ENCODE measurements at places on chromosomes 4 and X. TPM values are rescaled to one million over a fixed set of nuclear protein-coding genes. Genes with fewer than 3 reads are reported as not detected.

TMEM154 gene
- total RNA-seq: 3.3 TPM

SPIN2A gene
- 0.22 TPM for total RNA-seq

KIT gene
- 1.4 TPM for total RNA-seq

P2RY10 gene
- 0.20 TPM for total RNA-seq

NRK gene
- 1.8 TPM for total RNA-seq

PARM1 gene
- total RNA-seq: 107 TPM

THOC2 gene
- 27.6 TPM for total RNA-seq

MAGEE2 gene
- not detected for total RNA-seq

ATP1B4 gene
- not detected for total RNA-seq

GATA1 gene
- not detected for total RNA-seq

GDPD2 gene
- not detected for total RNA-seq

CXCL11 gene
- total RNA-seq: 0.42 TPM

- no peak for DNase-seq
Measured at GRCh38 chrX:39528161-39528916, 569.4 kb downstream of the BCOR start.

GRCh38 chr4:11878241-11878640 is 449.5 kb upstream of the HS3ST1 start:
- no peak for DNase-seq

DNA sequence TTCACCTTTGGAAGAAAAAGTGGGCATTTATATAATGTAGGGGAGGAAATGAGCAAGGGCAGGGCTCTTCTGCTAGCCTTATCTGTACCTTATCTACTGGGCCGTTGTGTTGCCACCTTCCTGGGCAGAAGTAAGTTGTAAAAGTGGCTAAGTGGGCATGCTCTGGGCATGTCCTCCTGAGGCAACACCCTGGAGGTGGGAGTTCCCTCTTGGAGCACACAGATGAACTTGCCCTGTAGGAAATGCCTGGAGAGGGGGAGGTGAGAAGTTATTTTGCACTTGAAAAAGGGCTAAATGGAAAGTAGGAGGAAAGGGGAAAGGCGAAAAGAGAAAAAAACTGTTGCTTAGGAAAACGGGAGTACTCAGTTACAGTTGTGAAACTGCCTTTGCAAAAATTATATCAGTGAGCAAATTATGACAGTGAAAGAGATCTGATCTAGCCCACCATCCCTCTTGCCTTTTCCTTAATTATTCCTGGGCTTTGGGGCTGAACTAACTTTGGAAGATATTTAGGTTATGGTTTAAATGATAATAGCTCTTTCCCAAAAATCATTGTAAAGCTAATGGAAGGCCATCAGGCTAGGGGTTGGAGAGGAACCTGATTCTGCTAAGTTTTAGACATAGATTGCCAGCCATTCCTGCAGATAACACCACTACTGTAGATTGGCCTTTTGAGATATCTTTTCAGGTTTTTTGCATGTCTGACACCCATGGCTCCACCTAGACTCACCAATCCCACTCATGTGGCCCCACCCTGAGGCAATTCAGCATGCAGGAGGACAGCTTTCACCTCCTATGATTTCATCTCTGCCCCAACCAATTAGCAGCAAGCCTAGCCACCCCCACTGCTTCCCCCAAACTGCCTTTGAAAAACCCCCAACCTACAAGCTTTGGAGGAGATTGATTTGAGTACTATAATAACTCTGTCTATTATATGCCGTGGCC is 20.5 kb upstream of the ZNF81 start:
- DNase-seq: no peak

GRCh38 chr4:1654216-1654955 is 29.7 kb downstream of the FAM53A start:
- no peak for DNase-seq

DNA sequence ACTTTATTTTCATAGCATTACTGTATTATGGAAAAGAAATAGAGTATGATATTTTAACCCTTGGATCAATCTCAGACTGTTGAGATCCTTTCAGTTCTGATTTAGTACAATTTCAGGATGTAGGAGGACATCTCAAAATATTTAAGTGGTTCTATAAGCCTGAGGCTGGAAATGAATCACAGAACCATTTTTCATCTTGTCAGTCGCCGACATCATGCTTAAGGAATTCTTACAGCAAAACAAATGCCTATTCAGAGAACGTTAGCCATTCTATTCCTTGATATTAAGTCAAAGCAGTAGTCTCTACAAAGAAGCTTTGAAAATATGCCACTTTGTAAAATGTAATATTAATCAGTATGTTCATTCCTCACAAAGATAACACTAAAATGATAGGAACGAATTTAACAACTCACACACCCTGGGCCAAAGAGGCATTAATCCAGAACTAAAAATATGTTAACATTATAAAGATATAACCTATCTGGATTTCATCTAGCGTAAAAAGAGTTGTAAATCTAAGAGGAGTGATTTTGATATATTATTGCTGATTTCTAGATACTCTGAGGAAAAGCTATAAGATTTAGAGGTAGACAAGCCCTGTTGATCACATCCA is 152.0 kb downstream of the GASK1B start:
- no peak for DNase-seq

GRCh38 chrX:39574178-39574577 is 523.6 kb downstream of the BCOR start:
- no peak for DNase-seq

- DNase-seq: no peak
Measured at GRCh38 chr4:16344853-16345252, 118.6 kb upstream of the TAPT1 start.

DNA sequence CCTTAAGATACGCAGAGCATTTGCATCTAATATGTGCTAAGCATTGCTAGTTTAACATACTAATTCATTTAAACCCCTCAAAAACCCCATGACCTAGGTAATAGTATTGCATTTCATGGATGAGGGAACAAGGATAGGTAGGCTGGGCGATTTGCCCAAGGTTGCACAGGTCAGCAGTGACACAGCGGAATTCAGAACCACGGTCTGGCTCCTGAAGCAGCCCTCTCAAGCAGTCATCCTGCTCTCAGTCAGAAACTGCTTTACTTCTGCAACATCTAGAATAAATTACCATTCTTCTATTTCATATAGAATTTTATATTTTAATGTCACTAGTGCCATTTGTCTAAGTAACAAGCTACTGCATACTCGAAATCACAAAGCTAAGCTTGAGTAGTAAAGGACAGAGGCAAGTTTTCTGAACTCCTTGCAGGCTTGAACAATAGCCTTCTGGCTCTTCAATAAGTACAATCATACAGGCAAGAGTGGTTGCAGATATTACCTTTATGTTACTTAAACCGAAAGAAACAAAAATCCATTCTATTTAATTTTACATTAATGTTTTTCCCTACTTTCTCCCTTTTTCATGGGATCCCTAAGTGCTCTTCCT is 555 bp upstream of the SPP1 start:
- no peak for DNase-seq

DNA sequence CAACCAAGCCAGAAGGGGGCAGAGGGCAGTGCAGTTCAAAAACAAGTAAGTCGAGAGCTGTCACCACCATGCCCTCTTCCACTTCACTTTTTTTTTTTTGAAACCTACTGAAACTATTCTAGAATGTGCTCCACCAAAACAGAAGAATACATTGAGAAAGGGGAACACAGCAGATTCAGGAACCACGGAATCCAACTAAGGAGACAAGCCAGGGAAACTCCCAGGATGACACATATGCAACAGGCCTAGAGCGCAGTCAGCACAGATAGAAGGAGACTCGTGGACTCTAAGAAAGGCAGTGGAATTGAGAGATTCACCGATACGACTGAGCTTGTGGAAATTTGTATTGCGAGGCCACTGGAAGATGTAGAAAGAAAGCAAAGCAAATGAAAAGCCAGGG is 66.1 kb downstream of the PHKA2 start:
- DNase-seq: no peak

DNA sequence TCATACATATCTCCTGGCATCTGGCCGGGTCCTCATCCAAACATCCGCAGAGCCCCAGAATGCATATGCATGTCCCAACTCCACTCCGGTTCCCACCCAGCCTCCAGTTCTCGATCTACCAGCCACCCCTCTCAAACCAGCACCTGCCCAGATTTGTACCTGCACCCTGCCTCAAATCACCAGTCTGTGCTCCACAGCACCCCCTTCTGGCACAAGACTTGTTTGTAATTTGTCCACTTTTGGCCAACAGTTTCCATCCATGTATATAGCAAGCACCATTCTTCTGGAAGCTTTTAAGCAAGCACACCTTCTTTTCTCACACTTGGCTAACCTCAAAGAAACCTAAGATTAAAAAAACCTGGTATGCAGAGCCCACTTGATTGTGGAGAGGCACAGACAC is 644.1 kb downstream of the MID1IP1 start:
- DNase-seq: no peak

GRCh38 chrX:15356444-15356843 is 21.1 kb upstream of the PIGA start:
- no peak for DNase-seq

GRCh38 chr4:107219681-107220080 is 183.6 kb upstream of the DKK2 start:
- DNase-seq: no peak

DNA sequence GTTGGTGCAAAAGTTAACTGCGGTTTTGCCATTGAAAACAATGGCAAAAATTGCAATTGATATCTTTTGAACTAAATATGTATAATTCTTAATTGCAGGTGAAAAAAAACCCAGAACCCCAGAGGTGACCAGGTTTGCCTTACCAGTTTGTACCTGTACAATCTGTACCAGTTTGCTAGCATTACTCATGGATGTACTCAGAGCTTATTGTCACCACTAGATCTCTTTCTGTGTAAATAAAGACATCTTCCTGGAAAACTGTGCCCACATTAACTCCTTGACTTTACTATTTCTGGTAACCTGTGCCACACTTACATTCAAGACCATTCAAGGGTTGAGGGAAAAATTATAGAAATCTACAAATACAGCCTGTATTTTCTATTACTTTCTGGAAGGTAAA is 139.7 kb downstream of the ELOVL6 start:
- DNase-seq: no peak

DNA sequence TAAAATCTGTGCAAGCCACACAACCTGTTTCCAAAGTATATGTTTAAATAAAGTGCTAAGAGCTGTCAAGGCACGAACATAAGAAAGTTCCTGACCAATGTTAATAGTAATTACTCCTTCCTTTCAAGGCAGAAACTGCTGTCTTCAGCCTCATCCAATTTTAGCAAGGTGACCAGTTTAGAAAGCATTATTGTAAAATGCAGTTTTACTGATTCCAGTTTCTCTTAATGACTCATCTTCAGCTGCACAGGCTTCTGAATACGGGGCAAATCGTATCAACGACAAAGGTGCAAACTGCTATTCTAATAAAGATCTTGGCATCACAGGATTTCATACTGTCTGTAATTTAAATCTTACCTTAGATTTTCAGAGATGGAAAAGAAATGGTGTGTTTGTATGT is 87.5 kb downstream of the PPP3CA start:
- DNase-seq: no peak

DNA sequence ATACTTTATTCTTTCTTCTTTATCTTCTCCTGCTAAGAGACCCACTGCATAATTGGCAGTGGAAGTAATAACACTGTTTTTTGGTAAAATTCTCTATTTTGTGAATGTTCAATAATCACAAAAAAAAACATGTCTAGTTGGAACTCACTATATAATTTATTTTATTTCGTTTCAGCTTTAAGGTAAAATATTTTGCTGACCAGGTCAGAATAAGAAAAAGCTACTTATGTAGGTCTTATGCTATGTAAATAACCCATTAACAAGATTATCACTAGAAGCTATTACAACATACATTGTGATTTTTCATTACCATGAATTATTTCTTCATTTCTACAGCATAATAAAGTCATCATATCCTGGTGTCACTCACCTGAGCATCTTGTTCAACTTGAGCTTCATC is 19.3 kb downstream of the ANXA5 start:
- DNase-seq: no peak

DNA sequence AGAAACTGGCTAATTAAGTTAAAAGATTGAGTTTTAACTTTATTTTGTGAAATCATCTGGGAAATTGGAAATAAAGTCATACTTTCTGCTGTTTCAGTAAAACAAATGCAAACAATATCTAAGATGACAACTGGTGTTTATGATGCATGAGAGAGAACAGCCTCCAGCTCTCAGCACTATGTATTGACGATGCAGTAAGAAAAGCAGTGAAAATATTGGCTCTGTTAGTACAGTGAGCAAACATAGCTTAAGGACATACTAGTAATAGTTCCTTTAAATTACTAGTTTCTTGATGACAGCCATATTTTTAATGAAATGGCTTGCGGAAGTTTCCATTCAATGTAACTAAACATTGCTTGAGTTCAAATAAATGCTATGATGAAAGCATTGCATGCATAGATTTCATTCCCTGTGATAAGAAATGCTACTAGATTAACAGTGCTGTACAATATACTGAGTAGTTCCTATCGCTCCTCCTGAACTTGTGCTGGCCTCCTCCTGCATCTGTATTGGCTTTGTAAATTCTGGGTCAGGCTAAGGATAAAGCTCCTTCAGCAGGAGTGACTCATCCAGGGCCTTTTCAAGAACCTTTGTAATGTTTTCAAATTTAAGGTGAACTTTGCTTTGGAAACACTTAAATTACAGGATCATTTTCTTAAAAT is 11.6 kb downstream of the ARHGAP24 start:
- no peak for DNase-seq

DNA sequence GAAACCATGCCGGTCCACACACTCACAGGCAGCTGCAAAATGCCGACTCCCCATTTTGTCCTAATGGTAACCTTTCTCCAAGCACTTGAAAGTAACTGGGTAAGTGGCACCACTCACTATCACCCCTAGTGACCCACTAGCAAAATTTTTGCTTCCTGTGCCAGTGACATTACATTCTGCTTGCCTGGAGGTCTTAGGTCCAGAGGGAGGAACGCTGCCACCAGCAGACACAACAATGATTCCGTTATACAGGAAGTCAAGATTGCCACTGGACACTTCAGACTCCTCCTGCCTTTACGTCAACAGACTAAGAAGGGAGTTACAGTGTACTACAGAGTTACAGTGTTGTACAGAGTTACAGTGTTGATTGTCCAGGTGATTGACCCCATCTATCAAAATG is 11.8 kb upstream of the TMEM192 start:
- no peak for DNase-seq

- DNase-seq: peak; percentile 51
Measured at GRCh38 chrX:40177117-40177430, 79.3 kb upstream of the BCOR start.
